ENCODE measurements at places on chromosomes 4 and X.

DNA sequence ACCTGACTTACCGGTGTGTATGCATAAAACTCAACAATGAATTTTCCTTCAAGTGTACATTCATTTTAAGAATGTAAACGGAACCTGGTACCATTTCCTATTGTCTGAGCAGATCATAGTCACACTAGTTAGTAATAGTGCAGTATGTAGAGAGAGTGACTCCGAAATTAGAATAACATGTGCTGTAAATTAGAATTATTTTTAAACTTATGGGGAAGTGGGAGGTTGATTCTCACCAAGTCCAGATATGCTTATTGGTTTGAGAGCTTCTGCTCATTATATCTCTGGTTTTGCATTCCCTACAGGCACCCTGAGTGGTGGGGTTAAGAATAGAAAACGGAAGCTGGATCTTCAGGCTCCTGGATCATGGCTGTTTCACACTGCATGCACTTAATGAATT lies 39.6 kb downstream of the KLF3 start:
- DNase-seq = no peak

- no peak for DNase-seq
These were observed 51.9 kb downstream of the NAA11 start for GRCh38 chr4:79273915-79274314.

GRCh38 chrX:51215856-51216255 lies 116.8 kb upstream of the NUDT10 start:
- no peak for DNase-seq

DNA sequence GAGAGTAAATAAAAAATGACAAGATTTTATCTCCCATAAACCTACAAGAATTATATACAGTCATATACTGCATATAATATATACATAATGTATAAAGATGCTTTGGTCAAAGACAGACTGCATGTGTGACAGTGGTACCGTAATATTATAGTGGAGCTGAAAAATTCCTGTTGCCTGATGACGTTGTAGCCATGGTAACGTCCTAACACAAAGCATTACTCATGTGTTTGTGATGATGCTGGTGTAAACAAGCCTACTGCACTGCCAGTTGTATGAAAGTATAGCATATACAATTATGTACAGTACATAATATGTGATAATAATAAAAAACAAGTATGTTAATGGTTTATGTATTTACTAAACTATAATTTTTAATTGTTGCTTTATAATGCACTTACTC lies 245.2 kb upstream of the CENPE start:
- DNase-seq = no peak

- DNase-seq = no peak
These were observed 1.8 kb upstream of the GPM6A start for GRCh38 chr4:175813821-175814220.

- no peak for DNase-seq
These were observed 5.8 kb downstream of the MID1IP1 start for GRCh38 chrX:38806875-38807621.

GRCh38 chr4:106494066-106494465 lies 125.5 kb upstream of the GIMD1 start:
- DNase-seq = no peak

- peak; percentile 72 for DNase-seq
These were observed 74.0 kb downstream of the ATG4A start for GRCh38 chrX:108165383-108166111.

GRCh38 chrX:153818571-153819383 lies 11.6 kb downstream of the PDZD4 start:
- no peak for DNase-seq

DNA sequence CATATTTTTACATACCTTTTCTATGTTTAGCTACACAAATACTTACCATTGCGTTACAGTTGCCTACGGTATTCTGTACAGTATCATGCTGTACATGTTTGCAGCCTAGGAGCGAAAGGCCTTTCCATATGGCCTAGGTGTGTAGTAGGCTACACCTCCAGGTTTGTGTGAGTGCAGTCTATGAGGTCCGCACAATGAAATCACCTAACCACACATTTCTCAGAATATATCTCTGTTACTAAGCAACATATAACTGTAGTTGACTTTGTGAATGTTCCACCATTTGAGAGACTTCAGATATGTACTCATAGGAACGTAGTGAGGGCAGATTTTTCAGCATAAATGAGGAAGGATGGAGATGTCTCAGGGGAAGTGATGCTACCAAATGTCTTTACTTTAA lies 62.6 kb downstream of the WWC2 start:
- no peak for DNase-seq

DNA sequence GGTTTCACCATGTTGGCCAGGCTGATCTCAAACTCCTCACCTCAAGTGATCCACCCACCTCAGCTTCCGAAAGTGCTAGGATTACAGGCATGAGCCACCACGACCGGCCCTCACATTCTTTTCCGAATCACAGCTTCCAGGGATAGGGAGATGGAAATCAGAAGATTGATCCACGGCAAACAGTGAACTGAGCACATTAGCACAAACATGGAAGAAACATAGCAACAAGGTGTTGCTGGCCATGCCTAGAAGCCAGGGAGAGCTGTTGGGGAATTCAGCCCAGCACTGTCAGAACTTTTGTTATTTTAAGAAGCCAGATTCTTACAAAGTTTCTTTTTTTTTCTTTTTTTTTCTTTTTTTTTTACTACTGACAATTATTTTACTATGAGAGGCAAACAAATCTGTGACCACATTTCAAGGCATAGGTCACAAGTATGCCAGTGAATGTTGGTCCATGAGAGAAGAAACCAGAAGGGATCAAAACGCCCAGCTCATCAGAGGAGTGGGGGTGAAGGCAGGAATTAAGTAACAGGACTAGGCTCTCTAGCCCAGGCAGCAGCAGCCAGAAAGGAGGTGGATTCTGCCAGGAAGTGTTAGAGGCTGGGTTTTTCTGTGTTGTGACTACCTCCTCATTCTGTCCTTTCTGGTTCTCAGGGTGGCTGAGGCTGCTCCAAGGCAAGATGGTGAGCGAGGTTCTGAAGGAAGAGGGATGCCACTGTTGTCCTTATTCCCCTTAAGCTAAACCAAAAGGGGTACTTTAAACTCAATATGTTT lies 44.1 kb downstream of the TEC start:
- no peak for DNase-seq

GRCh38 chrX:9114245-9114644 lies 80.3 kb upstream of the FAM9B start:
- no peak for DNase-seq

GRCh38 chr4:144302704-144303536 lies 162.4 kb upstream of the GYPA start:
- no peak for DNase-seq

DNA sequence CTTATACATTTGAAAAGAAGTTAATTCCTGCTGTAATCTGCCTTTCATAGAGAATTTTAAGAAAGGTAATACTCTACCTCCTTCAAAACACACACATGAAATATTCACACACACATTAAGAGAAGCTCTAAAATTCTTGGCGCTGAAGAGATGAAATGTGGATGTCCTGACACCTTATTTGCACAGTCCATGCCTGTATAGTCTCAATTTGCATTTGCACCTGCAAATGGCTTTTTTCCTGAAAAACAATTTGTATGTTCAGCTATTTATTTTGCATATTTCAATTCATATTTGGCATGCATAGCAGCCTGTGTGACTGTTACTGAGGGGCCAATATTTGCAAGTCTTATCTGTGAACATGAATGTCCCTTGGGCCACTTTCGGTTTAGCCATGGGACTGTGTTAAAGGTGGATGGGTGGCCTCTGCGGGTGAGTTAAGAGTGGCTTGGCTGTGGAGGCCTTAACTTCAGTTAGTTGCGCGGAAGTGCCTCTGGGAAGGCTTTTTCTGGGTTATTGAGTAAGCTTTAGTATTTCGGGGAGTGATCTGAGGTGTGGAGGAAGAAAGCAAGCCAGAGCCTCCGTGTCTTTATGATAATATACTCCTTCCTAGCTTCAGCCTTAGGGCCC lies 443.3 kb upstream of the FAT1 start:
- no peak for DNase-seq

- DNase-seq = no peak
These were observed 4.2 kb upstream of the NYX start for GRCh38 chrX:41442824-41443550.

DNA sequence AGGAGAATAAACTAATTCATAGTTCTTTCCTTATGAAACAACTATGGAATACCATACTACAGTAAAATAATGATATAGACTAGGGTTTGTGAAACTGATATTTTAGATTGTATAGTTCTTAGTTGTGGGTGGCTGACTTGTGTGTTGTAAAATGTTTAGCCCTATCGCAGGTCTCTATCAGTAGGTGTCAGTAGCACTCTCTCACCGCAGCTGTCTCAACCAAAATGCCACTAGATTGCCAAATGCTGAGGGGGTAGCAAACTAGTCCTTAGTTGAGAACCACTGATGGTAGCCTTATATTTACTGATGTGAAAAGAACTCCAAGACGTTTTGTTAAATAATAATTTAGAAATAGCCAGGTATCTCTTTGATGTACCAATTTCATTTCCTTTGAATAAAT lies 48.1 kb downstream of the RHOXF2B start:
- DNase-seq = no peak

DNA sequence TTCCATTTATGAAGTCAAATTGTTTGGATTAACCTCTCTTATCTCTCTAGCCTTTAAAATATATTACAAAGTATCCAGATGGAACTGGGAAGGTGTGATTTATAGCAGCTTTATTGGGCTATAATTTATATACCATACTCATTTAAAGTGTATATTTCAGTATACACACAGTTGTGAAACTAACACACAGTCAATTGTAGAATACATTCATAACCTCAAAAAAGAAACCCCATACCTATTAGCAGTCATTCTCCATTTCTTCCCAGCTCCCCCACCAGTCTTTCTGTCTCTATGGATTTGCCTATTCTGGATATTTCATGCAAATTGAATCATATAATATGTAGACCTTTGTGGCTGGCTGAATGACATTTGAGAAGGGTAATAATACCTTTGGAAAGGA lies 7.6 kb upstream of the NAP1L5 start:
- DNase-seq = no peak

- peak; percentile 80 for DNase-seq
These were observed 113.4 kb upstream of the FAM241A start for GRCh38 chr4:112031712-112032328.

GRCh38 chr4:145452447-145453162 lies 29.0 kb upstream of the SMAD1 start:
- no peak for DNase-seq

DNA sequence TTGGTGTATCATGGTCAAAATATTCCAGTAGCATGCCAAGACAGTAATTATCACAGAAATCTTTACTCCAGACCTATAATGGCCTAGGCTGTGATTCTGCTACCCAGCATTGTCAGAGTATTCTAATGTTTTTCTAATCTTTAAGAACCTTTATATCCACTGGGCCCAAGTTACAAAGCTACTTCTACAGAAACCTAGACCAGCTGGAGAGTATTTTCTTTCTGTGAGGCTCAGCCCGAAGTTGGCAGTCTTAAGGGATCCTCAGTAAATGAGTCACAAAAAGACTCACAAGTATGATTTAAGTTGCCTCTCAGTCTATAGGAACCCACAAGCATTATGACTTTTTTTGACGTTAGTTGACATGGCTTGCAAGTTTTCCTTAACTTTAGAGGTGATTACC lies 638.5 kb upstream of the FAM241A start:
- peak; percentile 33 for DNase-seq

DNA sequence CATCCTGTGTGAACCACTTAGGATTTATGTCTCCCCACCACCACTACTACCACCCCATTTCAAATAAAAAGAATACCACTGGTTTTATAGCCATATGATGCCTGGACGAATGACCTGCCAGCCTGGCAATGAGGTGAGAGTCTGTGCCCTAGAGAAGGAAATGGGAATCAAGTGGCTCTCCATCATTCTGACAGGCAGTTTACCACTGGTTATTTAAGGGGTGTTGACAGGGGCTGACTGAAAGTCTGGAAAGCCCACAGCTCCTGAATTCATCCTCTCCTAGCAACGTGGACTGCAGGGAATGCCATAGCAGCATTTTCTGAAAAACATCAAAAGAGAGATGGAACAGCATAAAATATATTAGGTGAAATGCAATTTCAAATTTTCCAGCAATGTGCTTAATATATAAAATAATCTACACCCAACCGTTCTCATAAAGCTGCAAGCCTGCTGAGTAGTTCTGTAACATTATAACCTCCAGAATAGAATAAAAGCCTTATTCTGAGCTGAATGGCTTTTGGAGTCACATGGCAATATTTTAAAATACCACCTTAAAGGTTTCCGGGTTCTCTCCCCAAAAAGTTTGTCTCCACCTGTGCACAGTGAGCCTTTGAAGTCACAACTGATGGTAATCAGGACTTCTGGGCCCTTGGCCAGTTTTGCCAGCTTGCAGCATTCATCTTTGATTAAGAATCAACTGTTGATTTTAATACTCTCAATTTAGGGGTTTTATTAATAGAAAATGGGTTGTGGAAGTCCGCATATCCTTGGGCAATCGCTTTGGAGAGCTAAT lies 121.5 kb downstream of the DCTD start:
- no peak for DNase-seq

DNA sequence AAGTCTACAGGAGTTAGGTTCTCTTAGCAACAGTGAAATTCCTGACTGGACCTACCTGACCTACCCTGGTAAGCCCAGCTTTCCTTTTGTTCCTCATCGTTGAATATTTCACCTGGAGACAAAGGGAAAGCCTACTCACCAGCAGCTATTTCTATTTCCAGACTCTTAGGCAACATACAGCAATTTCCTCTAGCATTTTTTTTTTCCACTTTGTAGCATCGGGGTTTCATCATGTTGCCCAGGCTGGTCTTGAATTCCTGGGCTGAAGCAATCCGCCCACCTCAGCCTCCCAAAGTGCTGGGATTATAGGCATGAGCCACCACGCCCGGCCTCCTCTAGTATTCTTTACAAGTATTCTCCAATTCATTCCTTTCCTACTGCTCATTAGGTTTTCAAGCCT lies 6.8 kb upstream of the S100G start:
- DNase-seq = peak; percentile 60

DNA sequence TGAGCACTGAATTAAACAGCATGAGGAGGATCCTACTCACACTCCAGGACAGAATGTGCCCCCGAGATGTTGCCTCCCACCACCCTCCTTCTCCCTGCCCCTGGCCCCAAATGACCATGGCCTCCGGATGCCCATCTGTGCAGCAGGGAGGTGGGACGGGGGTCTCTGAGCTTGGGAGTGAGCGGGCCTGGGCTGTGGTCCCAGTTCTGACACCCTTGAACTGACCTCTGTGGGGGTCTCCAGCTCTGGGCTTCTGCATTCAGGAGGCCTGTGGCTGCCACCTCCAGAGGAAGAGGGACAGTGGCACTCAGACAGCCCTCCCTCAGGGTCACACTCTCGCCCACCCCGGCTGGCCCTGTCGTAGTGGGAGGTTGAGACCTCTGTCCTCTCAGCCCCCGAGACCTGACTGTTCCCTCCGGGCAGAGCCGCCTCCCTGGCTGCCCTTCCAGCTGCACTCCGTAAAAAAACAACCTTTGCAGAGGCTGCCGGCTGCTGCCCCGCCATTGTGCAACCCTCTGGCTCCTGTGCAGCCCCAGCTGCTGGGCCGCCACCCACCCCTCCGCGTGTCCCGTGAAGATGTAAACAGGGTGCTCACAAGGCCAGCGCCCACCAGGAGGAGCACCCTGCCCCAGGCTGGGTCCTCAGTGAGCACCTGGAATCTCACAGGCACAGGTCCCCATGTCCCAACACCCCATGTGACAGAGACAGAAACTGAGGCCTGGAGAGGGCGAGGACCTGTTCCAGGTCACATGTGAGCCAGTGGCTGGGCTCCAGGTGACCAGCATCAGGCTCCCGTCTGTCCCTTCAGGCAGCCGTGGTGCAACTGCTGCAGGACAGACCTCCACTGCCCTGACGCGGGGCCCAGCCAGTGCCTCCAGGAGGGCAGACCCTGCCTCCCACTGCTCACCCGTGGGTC lies 39.6 kb downstream of the HTRA3 start:
- peak; percentile 60 for DNase-seq

Data from choroid plexus epithelial cell (primary cell).